ENCODE measurements at places on chromosomes 4 and X.

GRCh38 chrX:104270212-104270611 is 15.5 kb upstream of the ESX1 start:
- DNase-seq: peak; percentile 50

GRCh38 chr4:134027931-134028330 is 173.7 kb downstream of the PABPC4L start:
- DNase-seq: no peak

GRCh38 chr4:12146339-12146738 is 717.6 kb upstream of the HS3ST1 start:
- no peak for DNase-seq

DNA sequence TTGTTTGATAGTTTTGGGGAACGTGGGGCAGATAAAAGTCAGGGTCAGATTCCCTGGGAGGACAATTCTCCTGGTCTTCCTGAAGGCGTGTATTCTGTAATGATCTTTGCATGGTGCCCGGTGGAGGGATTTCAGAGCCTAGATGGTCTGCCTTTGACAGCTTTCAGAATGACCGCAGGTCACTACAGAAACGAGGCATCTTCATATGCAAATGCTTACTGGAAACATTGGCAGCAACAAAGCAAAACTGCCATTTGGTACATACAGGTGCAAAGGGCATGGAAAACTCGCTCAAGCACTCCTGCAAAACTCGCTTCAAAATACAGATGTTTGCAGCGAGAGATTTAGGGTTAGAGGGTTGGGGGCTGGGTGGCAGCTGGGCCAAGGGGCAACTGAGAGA is 8.8 kb downstream of the C4orf50 start:
- DNase-seq: no peak

GRCh38 chr4:7575426-7575825 is 140.7 kb upstream of the PSAPL1 start:
- no peak for DNase-seq

- DNase-seq: no peak
Observed at GRCh38 chr4:137664046-137664387, 131.7 kb upstream of the PCDH18 start.

Measured in HEK293T (cell line).